ENCODE measurements at places on chromosomes 2 and 18.
A peak's percentile ranks its signal among the peaks of the same experiment; 100 is the strongest.

- DNase-seq: peak; percentile 62
Measured at GRCh38 chr2:166468124-166469024, 25.7 kb downstream of the SCN7A start.

- no peak for DNase-seq
Measured at GRCh38 chr2:200159357-200159707, 147.2 kb upstream of the SPATS2L start.

GRCh38 chr18:62539284-62540165 lies 16.7 kb downstream of the ZCCHC2 start:
- no peak for DNase-seq

GRCh38 chr2:238913931-238914647 lies 66.2 kb downstream of the TWIST2 start:
- no peak for DNase-seq

DNA sequence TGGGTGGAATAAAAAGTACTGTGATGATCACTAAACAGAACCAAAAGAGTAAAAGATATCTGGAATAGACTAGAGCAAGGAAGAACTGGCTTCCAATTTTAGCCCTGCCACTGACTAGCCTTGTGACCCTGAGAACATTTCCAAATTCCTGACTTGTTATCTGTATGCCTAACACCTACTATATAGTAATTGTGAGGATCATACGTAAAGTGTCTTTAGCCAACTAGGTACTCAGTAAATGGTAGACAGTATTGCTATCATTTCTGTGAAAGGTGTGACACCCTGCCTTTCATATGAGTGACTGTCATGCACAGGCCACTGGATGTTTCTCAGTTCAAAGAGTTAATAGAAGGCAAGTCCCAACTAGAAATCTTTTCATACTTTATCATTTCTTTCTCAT lies 29.8 kb downstream of the CYTIP start:
- DNase-seq: no peak

Measured in MV-4-11 (cell line).